Osteocyte (in vitro differentiated cells): ENCODE measurements at places on chromosomes 11 and 22. TPM values are rescaled to one million over a fixed set of nuclear protein-coding genes. Genes with fewer than 3 reads are reported as not detected.

- no peak for DNase-seq
These were observed 2.9 kb upstream of the TTLL1 start for GRCh38 chr22:43092085-43092484.

- DNase-seq = no peak
These were observed 1234.0 kb downstream of the TBC1D22A start for GRCh38 chr22:47996446-47996857.

DNA sequence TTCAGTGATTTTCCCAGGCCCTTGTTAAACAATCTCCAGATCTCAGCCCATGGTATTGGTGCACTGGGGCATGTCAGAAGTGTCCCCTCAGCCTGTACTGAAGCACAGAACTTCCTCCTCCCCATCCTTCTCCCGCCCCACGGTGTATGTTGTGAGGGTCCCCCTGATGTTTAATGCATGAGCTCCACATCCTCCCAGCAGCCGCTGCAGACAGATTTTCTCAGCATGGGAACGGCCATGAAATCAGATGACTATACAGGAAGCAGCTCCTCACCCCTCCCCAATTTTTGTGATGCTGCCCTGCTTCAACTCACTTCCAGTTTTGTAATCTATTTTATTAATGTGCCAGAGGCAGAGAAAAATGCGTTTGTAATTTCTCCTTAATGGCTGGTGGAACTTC is 406.0 kb downstream of the MIAT start:
- no peak for DNase-seq

DNA sequence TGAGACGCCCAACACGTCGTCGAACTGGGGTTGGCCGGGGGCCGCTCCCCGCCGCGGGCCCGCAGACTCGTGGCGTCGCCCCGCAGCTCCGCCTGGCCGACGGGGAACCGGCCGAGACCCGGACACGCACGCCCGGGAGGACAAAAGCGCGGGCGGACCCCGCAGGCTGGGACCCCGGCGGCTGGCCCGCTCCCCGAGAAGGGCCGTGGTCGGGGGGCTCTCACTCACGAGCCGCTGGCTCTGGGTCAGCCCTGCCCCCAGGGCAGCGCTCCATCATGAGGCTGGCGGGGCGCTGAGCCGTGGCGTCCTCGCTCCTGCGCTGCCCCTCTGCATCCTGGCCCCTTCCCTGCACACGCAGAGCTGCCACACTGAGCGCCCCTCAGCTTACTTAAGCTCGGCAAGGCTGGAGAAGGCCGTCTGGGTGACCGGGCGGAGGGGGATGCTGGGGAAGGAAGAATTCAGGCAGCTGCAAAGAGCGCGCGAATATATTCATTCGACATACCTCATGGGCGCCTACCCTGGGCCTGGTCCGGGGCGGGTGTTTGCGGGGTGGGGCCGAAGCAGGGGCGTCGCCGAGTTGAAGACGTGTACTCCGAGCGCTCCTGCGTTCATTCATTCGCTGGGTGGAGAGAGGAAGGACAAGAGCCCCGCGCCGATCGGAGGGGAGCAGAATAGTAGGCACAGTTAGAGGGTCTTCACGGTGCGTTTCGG is 579 bp upstream of the CYB5R2 start:
- peak; percentile 70 for DNase-seq

DNA sequence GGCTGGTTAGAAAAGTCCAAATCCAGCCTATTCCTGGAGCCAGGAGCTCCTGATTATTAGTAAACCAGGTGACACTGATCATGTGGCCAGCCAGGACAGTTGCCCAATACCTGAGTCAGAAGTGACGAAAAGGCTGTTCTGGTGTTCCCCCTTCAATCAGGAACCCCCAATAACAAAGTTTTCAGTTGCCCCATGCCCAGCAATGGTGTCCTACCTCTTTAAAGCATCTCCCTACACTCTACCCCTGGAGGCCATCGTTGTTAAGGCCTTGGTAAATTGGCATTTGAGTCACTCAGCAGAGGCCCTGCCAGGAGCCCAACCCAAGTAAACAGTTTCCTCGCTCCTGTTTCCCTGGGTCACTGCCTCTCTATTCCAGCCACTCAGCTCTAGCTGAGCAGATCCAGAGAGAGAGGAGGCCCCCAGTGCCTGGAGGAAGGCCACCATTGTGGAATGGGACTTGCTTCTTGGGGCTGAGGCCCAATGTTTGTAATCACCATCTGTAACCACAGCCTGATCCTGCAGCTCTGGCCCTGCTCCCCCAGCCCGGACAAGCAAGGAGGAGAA is 25.0 kb downstream of the ARHGAP1 start:
- DNase-seq = no peak

BTG4 gene
- total RNA-seq = not detected in 2 replicates

DNA sequence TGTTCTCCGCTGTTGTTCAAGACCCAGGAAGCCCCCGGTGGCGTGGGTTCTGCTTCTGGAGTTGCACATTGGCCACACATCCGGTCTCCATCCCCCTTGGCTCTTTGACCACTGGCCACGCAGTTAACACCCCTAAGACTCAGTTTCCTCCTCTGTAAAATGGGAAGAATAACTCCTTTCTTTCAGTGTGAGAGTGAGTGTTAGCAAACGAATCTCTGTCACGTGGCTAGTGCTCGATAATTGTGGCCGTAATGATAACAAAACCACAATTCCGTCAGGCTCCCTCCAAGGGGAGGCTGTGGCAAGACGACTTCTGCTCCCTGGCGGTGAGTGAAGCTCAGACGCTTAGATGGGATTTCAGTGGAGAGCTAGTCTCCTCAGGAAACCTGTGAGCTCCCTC is 315.2 kb upstream of the B3GAT1 start:
- no peak for DNase-seq

TMEM179B gene
- 46.7 and 47.7 TPM in 2 replicates for total RNA-seq

HBB gene
- total RNA-seq = not detected in 2 replicates

DNA sequence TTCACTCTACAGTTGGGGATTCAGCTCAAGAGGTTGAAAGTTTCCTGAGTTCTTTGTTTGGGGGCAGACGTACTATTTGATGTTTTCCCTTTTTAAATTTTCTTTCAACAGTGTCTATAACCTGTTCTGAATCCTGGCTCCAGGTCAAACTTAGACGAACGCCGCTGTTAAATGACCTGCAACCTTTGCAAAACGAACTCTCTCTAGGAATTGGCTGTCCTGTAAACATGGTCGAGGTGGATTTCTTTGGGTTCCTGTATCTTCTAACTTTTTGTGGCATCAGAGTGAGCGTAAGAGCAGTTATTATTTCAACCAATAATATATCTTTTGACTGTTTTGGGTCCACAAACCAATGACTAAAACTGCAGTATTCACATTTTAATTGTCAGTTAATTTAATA is 1.6 kb downstream of the OOSP4A start:
- no peak for DNase-seq

SCUBE2 gene
- 1.9 and 3.3 TPM in 2 replicates for total RNA-seq
